ENCODE measurements at places on chromosomes 16 and 17.
A peak's percentile ranks its signal among the peaks of the same experiment; 100 is the strongest.

DNA sequence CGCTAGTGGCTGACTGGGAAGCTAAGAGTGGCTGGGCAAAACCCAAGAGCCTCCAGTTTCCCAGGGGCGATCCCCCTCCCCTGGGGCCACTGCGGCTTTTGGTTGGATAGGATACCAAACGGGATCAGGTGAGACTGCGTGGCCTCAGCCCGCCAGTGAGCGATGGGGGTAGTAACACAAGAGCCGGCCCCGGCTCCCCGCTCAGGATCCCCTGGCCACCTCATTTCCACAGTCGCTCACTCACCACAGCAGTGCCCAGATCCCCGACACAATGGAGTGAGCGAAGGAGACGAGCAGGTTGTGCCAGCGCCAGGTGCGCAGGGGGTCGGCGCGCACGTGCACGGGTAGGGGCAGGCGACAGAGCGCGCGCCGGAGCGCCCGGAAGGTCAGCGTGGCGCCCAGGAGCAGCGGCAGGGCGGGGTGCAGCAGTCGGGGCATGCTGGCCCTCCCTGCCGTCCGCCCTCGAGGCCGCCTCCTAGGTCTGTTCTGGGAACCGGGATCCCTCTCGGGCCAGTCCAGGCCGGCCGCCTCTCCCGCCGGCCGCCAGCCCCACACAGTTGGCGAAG is 290 bp downstream of the TLCD1 start:
- peak; percentile 70 for DNase-seq

- no peak for DNase-seq
Measured at GRCh38 chr17:15448580-15448956, 18.9 kb downstream of the CDRT4 start.

GRCh38 chr17:17987187-17987896 is 14.7 kb downstream of the DRC3 start:
- no peak for DNase-seq

- DNase-seq, result no peak
Measured at GRCh38 chr17:32157225-32157624, 14.9 kb downstream of the RHOT1 start.

All from AML-193 (cell line).